ENCODE measurements at places on chromosomes 13 and 19.

GRCh38 chr13:109874484-109875454 lies 88.4 kb upstream of the IRS2 start:
- DNase-seq = no peak

DNA sequence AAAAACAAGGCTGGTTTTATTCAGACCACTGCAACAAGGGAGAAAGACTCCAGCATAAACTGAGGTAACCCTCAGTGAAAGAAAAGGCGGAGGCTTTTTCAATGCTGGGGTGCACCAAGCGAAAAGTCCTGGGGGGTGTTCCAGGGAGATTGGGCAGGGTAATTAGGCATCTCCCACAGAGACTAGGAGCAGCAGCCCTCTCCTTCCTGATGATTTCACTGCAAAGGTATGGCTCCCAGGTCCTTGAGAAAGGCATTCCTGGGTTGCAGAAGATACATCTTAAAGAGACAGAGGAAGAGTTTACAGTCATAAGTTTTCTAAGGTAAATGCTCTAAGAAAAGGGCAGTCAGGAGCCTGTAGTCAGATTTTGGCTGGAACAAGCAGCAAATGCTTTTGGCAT lies 412.0 kb downstream of the FOXO1 start:
- no peak for DNase-seq

- DNase-seq = no peak
Measured at GRCh38 chr19:15318241-15318691, 14.1 kb downstream of the BRD4 start.

- DNase-seq = no peak
Measured at GRCh38 chr19:33177417-33177979, 16.6 kb upstream of the LRP3 start.

- no peak for DNase-seq
Measured at GRCh38 chr13:43329702-43330101, 306.3 kb downstream of the DNAJC15 start.

GRCh38 chr13:88014527-88014926 lies 343.4 kb downstream of the SLITRK5 start:
- no peak for DNase-seq

GRCh38 chr13:75294110-75294509 lies 187.9 kb downstream of the TBC1D4 start:
- no peak for DNase-seq

DNA sequence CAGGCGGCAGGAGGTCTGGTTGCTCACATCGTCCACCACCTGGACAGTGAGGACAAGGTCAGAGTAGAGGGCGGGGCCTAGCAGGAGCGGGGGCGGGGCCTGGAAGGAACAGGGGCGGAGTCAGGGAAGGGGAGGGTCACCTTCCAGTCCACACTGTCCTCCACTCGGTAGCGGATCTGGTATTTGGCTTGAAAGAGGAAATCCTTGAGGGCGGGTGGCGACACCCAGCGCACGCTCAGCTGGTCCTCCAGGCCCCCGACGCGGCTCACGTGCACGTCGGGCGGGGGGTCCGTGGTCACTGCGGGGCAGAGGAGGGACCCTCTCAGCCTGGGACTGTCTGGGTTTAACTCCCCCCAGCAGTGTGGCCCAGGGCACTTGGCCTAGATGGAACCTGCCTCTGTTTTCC lies 8.2 kb downstream of the REX1BD start:
- DNase-seq = no peak

DNA sequence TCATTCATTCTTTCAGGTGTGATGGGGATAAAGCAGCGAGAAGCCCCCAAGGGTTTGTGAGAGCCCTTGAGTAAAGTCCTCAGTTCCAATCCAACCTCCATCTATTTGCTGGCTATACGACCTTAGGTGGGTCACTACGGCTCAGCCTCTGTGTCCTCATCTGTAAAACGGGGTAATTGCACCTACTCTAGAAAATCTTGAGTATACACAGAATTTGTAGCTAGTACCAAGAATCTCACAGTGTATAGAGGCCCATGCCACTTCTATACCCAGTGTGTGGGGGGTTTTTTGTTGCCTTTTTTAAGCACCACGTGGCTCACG lies 406 bp upstream of the DNMT1 start:
- no peak for DNase-seq

GRCh38 chr19:38781058-38781457 lies 7.7 kb upstream of the LGALS7 start:
- no peak for DNase-seq
